ENCODE measurements at places on chromosomes 3 and 15. TPM values are rescaled to one million over a fixed set of nuclear protein-coding genes. Genes with fewer than 3 reads are reported as not detected.

Gene ADCY5
- not detected for total RNA-seq

Gene NRROS
- 0.07 TPM for total RNA-seq

Gene FBXO40
- total RNA-seq, result not detected

Gene GOLGA8O
- not detected for total RNA-seq

Gene GOLGA8R
- 0.60 TPM for total RNA-seq

Gene IMPG2
- 0.05 TPM for total RNA-seq

Gene ARL6
- 7.1 TPM for total RNA-seq

Gene BCL6
- total RNA-seq, result 13.8 TPM

Gene TM4SF4
- not detected for total RNA-seq

Gene SOX14
- not detected for total RNA-seq

Gene GMPPB
- 50.9 TPM for total RNA-seq

Gene ZNF774
- total RNA-seq, result 1.5 TPM

Gene LMLN
- total RNA-seq, result 4.4 TPM

Gene B3GNT5
- 61.0 TPM for total RNA-seq

Gene MYL3
- not detected for total RNA-seq

Gene LMCD1
- 8.4 TPM for total RNA-seq

Gene RCN2
- total RNA-seq, result 51.3 TPM

Gene AADAC
- total RNA-seq, result not detected

Gene CRYGS
- total RNA-seq, result 0.23 TPM

Gene CD96
- total RNA-seq, result not detected

Gene IL5RA
- not detected for total RNA-seq

Gene PLSCR4
- total RNA-seq, result not detected

Gene LDHAL6B
- total RNA-seq, result not detected

Gene MAP3K13
- total RNA-seq, result 21.9 TPM

Gene DLL4
- total RNA-seq, result not detected

Gene GOLGA8K
- not detected for total RNA-seq

Gene CELF6
- not detected for total RNA-seq

Gene IQCH
- 2.6 TPM for total RNA-seq

Gene CPA3
- total RNA-seq, result not detected

Gene OR5H6
- total RNA-seq, result not detected

Gene MESP1
- not detected for total RNA-seq

Gene DPPA2
- not detected for total RNA-seq

Gene EXD1
- total RNA-seq, result not detected

Gene ALPK3
- total RNA-seq, result 0.28 TPM

Gene ACTRT3
- 1.7 TPM for total RNA-seq

Gene A4GNT
- total RNA-seq, result not detected

Measured in airway epithelial cell (primary cell).